CD4-positive, alpha-beta T cell treated with Interleukin-21 for 1 hour (primary cell): ENCODE measurements at places on chromosomes 12 and 14.

DNA sequence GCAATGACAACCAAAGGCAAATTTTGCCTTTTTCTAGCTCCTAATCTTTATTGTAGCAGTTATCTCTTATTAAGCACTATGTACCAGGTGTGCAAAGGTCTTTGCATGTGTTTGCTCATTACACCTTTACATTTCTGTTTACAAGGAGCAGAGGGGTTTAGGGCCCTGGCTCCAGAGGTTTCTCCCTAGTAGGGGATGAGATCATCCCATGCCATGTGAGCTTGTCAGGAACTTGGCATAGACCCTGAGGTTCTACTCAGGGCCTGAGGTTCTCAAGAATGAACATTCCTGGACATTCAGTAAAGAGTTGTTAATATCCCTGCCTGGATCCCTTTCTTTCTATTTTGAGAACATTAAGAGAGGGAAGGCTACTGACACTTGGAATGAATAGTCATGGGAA is 292.0 kb downstream of the RPAP3 start:
- no peak for DNase-seq

DNA sequence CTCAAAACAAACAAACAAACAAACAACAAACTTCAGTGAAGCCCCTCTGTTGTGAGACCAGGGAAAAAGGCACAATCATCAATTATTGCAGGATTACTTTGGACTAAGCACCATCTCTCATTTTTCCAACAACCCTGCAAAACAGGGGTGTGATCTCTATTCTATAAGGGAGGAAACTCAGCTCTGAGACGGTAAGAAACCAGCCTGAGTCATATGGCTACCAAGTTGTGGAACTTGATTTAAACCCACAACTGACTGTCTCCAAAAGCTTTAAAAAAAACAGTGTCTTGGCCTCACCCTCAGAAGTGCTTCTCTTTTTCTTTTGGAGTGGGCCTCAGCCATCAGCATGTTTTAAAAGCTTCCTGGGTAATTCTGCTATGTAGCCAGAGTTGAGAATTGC is 49.8 kb downstream of the RIN3 start:
- DNase-seq = no peak

GRCh38 chr12:123721245-123721644 is 9.1 kb downstream of the ATP6V0A2 start:
- no peak for DNase-seq

DNA sequence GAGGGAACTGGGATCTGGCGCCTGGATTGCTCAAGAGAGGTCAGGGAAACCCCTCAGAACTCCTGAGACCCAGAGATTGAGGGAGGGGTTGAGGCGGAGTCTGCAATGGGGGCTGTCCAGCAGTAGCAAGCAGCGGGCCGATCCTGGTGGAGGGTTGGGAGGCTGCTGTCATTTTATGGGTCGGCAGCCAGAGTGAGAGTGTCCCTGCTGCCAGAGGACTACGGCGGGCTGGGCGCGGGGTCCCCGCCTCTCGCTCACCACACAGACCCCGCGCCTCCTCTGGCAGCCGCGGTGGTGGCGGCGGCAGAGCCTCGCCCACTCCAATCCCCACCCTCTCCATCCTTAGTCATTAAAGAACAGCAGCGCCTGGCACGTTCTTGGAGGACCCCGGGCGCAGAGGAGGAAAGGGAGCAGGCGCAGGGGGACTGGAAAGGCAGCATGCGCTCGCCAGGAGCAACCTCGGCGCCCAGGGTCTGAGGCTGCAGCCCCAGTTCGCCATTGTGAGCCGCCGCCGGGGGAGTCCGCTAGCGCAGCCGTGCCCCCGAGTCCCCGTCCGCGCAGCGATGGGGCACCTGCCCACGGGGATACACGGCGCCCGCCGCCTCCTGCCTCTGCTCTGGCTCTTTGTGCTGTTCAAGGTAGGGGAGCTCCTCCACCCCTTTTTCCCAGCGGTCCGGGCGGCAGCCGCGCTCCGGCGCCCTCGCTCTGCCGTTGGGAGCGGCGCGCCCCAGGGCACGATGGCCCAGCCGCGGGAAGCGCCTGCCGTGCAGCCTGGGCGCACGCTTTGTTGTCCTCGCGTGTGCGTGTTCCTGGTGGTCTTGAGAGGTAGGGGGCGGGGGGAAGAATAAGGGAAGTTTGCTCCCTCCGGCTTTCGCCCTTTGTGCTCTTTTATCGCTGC is at the start of gene PTPRO:
Gene PTPRO, plus strand, starts transcription at position 345 of the 898 bp plus-strand sequence.
- no peak for DNase-seq

- no peak for DNase-seq
Measured at GRCh38 chr12:45191239-45191638, 24.7 kb upstream of the ANO6 start.

DNA sequence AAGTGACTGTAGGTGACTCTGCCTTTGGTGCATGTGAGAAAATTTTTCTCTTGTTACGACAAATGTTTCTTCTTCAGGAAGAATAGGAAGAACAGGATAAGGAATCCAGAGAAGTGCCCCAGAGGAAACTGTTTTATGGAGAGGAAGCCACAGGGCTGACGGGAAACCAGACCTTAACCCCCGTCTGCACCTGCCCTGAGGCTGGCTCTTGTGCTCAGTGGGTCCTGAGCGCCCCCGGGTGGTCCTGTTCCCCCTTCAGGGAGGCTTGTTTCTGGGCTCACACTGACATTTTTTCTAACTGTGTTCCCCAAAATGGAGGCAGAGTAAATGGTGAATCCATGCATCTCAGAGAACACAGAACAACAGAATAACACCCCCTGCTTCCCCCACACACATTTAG is 691.8 kb downstream of the TMEM121 start:
- no peak for DNase-seq

DNA sequence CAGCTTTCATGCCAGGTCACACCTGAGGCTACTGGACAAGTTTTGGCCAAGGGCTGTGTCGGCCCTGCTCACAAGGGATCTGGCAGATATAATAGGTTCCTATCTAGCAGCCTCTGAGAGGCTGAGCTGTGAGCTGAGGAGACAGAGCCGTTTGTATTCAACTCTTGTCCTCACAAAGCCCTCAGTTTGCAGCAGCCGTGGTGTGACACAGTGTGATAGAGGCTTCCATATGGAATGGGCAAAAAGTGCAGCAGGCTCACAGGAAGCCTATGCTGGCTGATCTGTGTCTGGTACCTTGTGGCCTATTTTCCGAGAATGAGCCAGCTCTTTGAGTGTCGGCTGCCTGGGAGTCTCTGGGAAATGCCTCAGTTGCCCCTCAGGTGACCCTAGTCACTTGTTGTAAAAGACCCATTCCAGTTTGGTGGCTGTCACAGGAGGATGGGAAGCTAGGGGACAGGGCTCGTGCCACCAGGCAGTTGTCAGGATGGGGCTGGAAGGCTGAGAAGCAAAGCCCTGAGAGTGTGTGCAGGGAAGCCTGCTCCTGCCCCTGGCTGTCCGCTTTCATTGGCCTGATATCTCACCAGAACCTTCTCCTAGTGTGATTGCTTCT is 16.1 kb downstream of the VRTN start:
- no peak for DNase-seq

- no peak for DNase-seq
Measured at GRCh38 chr14:23174296-23175184, 8.9 kb downstream of the SLC7A8 start.

- no peak for DNase-seq
Measured at GRCh38 chr12:27474344-27474743, 27.8 kb downstream of the SMCO2 start.

DNA sequence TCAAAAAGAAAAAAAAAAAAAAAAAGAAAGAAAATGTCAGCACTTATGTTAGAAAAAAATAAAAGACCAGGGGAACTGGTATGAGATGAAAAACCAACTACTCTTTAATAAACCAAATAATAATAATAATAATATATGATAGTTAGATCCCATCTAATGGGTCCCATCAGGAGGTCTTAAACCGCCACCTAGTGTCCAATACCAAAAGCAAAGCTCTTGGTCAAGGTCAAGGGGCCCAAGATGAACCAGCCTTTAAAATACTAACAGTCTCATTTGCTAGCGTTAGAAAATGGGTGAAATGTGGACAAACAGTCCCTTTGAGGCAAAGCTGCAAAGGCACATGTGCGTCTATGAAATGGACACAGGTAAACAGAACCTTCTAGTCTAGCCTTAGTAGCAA is 12.3 kb downstream of the BRAP start:
- no peak for DNase-seq

- no peak for DNase-seq
Measured at GRCh38 chr12:92289629-92290349, 144.1 kb upstream of the BTG1 start.

- peak; percentile 44 for DNase-seq
Measured at GRCh38 chr14:97707603-97708002, 910.4 kb downstream of the VRK1 start.

DNA sequence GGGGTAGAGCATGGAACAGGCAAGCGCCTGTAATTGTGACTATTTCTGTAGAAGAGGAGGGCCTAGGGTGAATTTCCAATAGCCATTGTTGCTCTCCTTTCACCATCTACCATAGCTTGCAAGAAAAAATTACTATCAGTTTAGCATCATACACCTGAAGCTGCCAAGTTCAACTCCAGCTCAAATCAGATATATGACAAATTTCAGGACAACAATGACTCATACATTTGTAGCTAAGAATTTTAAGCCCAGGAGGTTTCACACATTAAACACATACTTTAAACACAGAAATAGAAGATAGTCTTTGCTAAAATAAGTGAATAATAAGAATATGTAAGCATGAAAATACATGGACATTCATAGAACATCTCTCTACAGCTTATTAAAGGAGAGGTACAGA is 17.6 kb upstream of the G2E3 start:
- no peak for DNase-seq

- no peak for DNase-seq
Measured at GRCh38 chr12:109524466-109525278, 47.2 kb downstream of the UBE3B start.

- no peak for DNase-seq
Measured at GRCh38 chr14:34851395-34851794, 23.8 kb downstream of the BAZ1A start.

GRCh38 chr12:60093428-60093827 is 497.6 kb downstream of the SLC16A7 start:
- no peak for DNase-seq

GRCh38 chr14:23573384-23574015 is 5.1 kb downstream of the JPH4 start:
- no peak for DNase-seq

DNA sequence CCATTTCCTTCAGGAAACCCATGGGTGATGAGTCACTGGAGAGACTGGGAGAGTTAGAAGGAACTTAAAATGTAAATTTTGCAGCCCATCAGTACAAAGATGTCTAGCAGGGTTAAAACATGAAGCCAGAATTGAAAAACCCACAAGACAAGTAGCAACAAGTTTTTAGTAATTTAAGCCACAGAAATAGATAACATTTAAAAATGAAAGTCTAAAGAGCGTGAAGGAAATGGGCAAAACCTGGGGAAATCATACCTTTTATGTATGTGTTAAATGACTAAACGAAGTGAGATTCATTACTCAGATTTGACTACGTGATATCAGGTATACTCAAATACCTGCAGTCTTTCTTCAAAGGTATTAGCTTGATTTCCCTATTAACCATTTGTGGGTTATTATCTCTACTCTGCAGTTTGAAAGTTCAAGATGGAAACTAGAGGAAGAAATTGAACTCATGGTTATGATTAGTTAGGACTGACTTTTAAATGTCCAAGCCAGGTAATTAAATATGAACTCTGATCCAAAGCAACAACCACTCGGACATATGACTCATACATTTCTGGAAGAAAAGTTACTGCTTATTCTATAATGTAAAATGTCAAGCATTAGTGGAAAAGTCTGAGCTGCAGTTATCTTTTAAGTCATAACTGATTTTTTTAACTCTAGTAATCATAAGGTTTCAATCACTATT is 84.1 kb downstream of the ITPR2 start:
- DNase-seq = no peak

DNA sequence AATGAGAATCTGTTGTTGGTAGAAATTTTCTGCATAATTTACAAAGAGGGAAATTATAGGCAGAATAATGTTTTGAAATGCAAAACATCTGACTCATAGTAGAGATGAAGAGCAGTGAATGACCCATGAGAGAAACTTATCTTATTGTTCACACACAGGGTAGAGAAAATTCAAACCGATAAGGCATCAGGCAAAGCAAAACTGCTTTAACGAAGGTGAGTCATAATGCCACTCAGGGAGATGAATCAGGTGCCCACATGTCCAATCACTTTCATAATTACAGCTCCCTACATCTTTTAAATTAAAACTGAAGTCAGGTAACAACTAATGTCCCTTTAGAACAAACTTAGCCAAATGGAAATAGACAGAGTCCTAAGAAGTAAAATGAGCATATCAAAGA is 265.6 kb upstream of the GARIN6 start:
- DNase-seq = no peak

DNA sequence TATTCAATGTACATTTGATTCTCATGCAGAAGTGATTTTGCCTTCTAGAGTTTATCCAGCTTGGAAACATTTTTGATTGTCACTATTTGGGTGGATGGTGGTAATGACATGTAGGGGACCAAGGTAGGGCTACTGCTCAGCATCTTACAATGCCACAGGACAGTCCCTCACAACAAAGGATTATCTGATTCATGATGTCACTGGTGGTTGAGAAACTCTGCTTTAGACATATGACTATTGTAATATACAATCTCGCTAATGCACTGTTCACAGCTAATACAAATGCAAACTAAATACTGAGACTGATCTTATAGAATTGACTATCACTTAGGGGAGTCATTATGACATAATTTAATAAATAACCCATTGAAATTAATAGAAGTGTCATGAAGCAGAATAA is 60.4 kb upstream of the BTG1 start:
- DNase-seq = no peak

DNA sequence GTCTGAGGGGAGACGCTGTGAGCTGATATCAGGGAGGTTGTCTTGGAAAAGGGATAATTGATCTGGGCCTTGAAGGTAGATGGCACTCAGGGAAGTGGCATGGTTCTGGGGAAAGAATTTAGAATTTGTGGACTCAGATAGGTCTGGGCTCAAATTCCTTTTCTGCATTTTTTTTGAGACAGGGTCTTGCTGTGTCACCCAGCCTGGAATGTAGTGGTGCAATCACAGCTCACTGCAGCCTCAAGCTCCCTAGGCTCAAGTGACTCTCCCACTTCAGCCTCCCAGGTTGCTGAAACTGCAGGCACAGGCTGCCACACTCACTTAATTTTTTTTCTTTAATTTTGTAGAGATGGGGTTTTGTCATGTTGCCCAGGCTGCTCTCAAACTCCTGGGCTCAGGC is 98.1 kb upstream of the NCOR2 start:
- no peak for DNase-seq

DNA sequence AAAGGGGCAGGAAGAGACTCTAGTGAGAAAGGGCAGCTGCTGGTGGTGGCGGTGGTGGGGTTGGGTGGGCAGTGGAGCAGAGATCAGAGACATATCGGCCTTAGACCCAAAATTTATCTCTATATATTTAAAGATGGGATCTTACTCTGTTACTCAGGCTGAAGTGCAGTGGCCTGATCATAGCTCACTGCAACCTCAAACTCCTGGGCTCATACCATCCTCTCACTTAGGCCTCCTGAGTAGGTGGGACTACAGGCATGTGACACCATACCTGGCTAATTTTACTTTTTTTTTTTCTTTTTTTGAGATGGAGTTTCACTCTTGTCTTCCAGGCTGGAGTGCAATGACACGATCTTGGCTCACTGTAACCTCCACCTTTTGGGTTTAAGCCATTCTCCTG is 18.6 kb upstream of the ITGA5 start:
- DNase-seq = no peak

- DNase-seq = no peak
Measured at GRCh38 chr12:97292588-97292987, 170.0 kb upstream of the RMST start.
